HCT116 (cell line): ENCODE measurements at places on chromosomes 6 and 20. TPM values are rescaled to one million over a fixed set of nuclear protein-coding genes. Genes with fewer than 3 reads are reported as not detected.
A peak's percentile ranks its signal among the peaks of the same experiment; 100 is the strongest.

Gene BMP7
- total RNA-seq, result 7.0 TPM

Gene RSPH4A
- total RNA-seq, result 0.27 TPM

Gene DEF6
- total RNA-seq, result 40.4 TPM

Gene PARD6B
- total RNA-seq, result 41.3 TPM

- H3K27me3 ChIP-seq, result 0 out of 2 replicates have a peak, but pooled peaks cover 3% of the 10 kb centered on the region
- H3K4me1 ChIP-seq, result no peaks in the 10 kb centered on the region
- H3K4me3 ChIP-seq, result no peak overlapping the region
- H3K36me3 ChIP-seq, result no peaks in the 10 kb centered on the region
- no peak overlapping the region for H3K27ac ChIP-seq
These were observed 98.8 kb downstream of the YTHDF1 start for GRCh38 chr20:63117151-63117550.

GRCh38 chr20:37506152-37506725 lies 14.8 kb upstream of the NNAT start:
- no peak overlapping the region for H3K27ac ChIP-seq
- H3K27me3 ChIP-seq, result no peaks in the 10 kb centered on the region
- no peaks in the 10 kb centered on the region for H3K36me3 ChIP-seq
- no peak overlapping the region for H3K4me3 ChIP-seq

DNA sequence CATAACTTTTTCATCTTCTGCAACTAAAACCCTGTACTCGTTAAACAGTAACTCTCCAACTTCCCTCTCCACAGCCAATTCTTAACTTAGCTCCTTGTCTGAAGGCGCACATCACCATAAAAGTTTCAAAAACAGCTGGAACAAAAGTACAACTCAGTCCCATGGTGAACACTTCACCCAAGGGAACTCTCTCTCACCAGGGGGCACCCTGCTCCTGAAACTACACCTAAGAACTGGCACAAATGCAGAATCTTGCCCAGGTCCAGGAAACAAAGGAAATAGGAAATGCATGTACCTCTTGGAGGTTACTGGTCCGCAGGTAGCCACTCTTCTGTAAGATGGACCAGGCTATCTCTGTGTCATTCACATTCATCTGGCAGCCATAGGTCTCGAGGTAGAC lies 6.6 kb downstream of the CDK5RAP1 start:
- H3K27me3 ChIP-seq, result no peaks in the 10 kb centered on the region
- no peak overlapping the region for H3K27ac ChIP-seq
- H3K4me3 ChIP-seq, result no peak overlapping the region
- peaks cover 18% of the 10 kb centered on the region; the same call in 1 of the 2 replicates for H3K36me3 ChIP-seq
- DNase-seq, result no peak

DNA sequence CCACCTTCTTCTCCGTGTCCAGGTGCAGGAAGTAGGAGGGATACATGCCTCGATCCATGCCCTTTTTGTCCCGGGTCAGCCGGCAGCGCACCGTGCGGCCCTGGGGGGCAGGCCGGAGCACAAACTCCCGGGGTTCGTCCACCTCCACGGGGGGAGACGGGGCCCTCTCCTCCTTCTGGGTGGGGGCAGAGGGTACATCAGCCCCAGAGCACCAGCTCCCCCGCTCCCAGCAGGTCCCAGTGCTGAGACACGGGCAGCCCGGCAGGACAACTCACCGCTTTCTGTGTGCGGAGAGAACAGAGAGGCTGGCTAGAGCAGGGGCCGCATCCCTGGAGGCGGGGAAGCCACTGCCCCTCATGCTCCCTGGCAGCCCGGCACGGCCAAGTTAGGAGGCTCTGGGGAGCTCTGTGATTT lies 6.7 kb downstream of the TULP1 start:
- no peak overlapping the region for H3K27ac ChIP-seq
- H3K4me3 ChIP-seq, result no peak overlapping the region
- DNase-seq, result no peak
- no peaks in the 10 kb centered on the region for H3K27me3 ChIP-seq
- no peaks in the 10 kb centered on the region for H3K36me3 ChIP-seq

GRCh38 chr20:63352811-63353221 lies 8.3 kb downstream of the CHRNA4 start:
- no peaks in the 10 kb centered on the region for H3K4me1 ChIP-seq
- H3K36me3 ChIP-seq, result no peaks in the 10 kb centered on the region
- no peak for DNase-seq
- no peak overlapping the region for H3K27ac ChIP-seq
- no peaks in the 10 kb centered on the region for H3K27me3 ChIP-seq

DNA sequence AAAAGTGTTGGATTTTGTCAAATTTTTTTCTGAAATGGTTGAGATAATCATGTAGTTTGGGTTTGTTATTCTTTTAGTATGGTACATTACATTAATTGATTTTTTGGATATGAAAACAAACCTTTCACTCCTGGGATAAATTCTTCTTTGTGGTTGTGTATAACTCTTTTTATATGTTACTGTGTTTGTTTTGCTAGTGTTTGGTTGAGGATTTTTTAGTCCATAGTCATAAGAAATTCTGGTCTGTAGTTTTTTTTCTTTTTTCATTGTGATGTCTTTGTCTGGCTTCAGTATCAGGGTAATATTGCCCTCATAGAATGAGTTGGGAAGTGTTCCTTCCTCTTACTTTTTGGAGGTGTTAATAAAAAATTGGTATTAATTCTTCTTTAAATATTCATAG lies 122.2 kb upstream of the ATXN1 start:
- no peaks in the 10 kb centered on the region for H3K36me3 ChIP-seq
- H3K27me3 ChIP-seq, result no peaks in the 10 kb centered on the region; the same call in 1 of the 2 replicates
- DNase-seq, result no peak
- no peak overlapping the region for H3K4me3 ChIP-seq

- H3K27ac ChIP-seq, result no peak overlapping the region
- no peak for DNase-seq
- peaks cover 29% of the 10 kb centered on the region for H3K4me1 ChIP-seq
- H3K27me3 ChIP-seq, result no peaks in the 10 kb centered on the region
These were observed 65.7 kb downstream of the PYGB start for GRCh38 chr20:25313593-25313992.

DNA sequence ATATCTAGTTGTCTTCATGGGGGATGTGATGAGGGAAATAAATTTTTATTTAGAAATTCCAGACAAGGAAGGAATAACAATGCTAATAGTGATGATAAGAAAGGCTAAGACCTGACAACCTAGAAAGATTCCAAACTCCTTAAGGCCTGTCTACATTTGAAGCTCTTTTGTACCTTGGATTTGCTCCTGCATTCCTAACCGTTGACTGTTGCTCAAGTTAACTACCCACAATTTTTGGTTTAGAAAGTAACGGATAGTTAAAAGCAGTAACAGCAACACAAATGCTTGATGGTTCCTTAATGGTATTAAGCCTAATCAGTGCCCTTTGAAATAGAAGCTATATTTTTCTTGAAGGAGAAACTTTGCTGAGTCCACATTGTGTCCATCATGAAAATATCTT lies 52.9 kb downstream of the TRMT11 start:
- H3K4me3 ChIP-seq, result no peak overlapping the region
- DNase-seq, result no peak
- peaks cover 9% of the 10 kb centered on the region for H3K36me3 ChIP-seq
- no peaks in the 10 kb centered on the region for H3K27me3 ChIP-seq

GRCh38 chr6:42118162-42119001 lies 24.0 kb downstream of the C6orf132 start:
- H3K36me3 ChIP-seq, result no peaks in the 10 kb centered on the region
- H3K27me3 ChIP-seq, result no peaks in the 10 kb centered on the region
- DNase-seq, result no peak
- H3K27ac ChIP-seq, result peak overlapping the region; percentile 60

DNA sequence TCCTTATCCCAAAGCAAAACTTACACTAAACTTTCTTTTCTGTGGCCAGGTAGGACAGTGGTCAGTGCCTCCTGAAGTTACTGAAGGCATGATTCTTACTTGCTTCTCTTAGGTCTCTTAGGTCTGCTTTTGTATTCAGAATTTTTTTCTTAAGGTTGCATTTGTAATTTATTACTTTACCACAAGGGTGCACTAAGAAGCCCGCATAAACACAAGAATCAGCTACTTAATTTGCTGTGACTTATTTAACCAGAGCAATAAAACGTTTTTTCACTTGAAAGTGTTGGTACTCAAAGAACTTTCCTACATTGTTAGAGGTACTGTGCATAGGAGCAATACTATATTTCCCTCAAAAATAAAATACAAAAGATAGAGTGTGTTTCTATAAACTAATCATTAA lies 75.4 kb upstream of the LAMA2 start:
- no peak overlapping the region for H3K4me3 ChIP-seq
- H3K27ac ChIP-seq, result no peak overlapping the region
- H3K27me3 ChIP-seq, result no peaks in the 10 kb centered on the region
- no peaks in the 10 kb centered on the region for H3K4me1 ChIP-seq
- H3K36me3 ChIP-seq, result no peaks in the 10 kb centered on the region

- H3K27me3 ChIP-seq, result no peaks in the 10 kb centered on the region
- no peak overlapping the region for H3K4me3 ChIP-seq
- no peaks in the 10 kb centered on the region for H3K4me1 ChIP-seq
- DNase-seq, result no peak
- no peak overlapping the region for H3K27ac ChIP-seq
These were observed 9.8 kb downstream of the ZNF335 start for GRCh38 chr20:45962031-45962755.

GRCh38 chr6:89073014-89073620 lies 7.4 kb upstream of the PNRC1 start:
- no peak for DNase-seq
- no peaks in the 10 kb centered on the region for H3K36me3 ChIP-seq
- H3K4me3 ChIP-seq, result no peak overlapping the region
- H3K27ac ChIP-seq, result no peak overlapping the region

DNA sequence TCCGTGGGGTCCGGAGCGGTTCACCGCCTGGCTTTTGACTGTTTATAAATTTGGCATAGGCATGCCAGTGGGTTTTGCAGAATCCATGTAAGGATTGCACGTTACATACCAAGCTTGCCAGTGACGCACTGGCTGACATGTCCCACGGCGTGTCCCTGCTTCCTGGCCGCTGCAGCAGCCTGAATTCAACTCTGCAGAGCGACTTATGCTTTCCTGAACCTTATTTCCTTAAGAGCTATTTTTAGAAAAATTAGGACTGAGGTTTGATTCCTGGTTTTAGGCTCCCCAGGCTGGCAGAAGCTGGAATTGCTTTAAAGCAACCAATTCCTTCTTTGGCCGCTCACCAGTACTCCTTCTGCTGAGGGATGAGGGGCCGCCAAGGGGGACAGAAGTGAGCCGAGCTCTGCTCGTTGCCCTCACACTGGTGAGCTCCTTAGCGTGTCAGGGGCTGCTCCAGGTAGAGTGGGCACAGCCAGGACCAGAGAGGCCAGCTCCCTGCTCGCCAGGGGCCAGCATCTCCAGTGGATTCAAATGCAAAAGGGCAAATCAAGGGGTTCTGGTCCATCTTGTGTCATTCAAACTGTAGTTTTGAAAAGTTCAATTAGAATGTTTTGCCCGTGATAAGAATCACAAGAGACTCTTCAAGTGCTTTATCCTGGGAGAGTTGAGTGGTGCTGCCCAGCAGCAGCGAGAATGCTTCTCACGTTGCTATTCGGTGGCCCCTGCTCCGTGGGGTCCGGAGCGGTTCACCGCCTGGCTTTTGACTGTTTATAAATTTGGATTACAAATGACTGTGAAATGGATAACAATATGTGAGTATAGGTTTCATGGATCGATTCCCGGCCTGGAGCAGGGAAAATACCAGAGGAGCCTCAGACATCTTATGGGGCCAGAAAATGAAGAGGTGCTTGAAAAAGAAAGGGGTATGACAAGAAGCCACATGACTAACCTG lies 17.5 kb upstream of the IRF4 start:
- no peak for DNase-seq
- no peak overlapping the region for H3K4me3 ChIP-seq
- H3K27ac ChIP-seq, result no peak overlapping the region

DNA sequence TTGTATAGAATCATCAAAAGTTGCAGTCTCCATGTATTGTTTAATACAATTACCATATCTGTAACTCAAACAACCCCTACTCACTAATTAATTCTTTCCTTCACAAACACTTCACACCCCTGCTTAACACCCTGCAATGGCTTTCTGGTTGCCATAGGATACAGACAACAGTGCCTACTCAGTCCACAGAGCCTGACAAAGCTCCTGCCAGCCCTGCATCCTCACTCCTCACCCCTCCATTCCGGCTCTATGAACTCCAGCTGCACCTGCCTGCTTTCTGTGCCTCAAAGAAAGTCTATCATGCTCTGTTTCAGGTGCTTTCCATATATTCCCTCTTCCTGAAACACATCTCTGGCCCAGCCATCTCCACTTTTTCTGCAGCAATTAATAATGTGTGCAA lies 253.4 kb downstream of the HACE1 start:
- H3K4me1 ChIP-seq, result no peaks in the 10 kb centered on the region
- no peak overlapping the region for H3K27ac ChIP-seq
- no peak overlapping the region for H3K4me3 ChIP-seq
- H3K36me3 ChIP-seq, result no peaks in the 10 kb centered on the region
- no peak for DNase-seq
- H3K27me3 ChIP-seq, result no peaks in the 10 kb centered on the region

DNA sequence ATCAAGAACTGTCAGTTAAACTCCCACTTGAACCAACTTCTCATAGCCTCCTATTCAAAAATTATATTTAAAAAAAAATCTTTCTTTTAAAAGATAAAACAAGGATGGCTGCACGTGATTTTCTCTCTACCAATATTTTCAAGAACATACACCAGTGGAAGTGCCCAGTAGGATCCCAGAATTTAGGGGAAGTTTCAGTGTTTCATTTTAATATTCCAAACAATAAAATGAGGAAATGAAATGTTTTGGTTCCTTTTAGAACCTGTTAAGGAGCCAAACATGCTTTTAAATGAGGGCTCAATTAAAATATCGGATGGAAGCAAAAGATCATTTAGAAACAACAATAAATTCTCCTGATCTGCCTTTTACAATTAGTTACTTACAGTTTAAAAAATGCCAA lies 26.4 kb upstream of the PRELID3B start:
- H3K36me3 ChIP-seq, result no peaks in the 10 kb centered on the region
- DNase-seq, result no peak
- peaks cover 20% of the 10 kb centered on the region for H3K27me3 ChIP-seq
- peaks cover 7% of the 10 kb centered on the region for H3K4me1 ChIP-seq
- no peak overlapping the region for H3K27ac ChIP-seq

- peak within 1 kb of the TSS; percentile 1; the same call in 1 of the 2 replicates for H3K27ac ChIP-seq
- H3K36me3 ChIP-seq, result no peaks in the 10 kb centered on the region
- no peak for DNase-seq
- no peak within 1 kb of the TSS for H3K4me3 ChIP-seq
- peaks cover 10% of the 10 kb centered on the region; the same call in 1 of the 2 replicates for H3K4me1 ChIP-seq
These were observed at the start of gene CFB for GRCh38 chr6:31945507-31946369. Gene CFB, plus strand, starts transcription at chr6:31946095. Its CDS starts 127 bp downstream, at chr6:31946222.

DNA sequence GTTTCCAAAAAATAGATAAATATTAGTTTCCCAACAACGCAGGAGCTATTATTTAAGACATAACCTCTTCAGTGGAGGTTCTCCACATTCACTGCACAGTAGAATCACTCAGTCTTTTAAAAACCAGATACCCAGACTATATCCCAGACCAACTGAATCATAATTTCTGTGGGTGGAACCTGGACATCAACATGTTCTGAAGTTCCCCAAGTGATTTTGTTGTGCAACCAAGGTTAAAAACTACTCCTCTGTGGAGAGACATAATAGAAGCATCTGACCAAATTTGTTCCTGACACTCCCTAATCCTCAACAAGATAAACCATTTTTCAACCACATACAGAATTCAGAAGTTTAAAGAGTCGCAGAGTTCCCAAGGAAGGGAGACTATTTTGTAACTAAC lies 42.3 kb downstream of the STK38 start:
- no peak for DNase-seq
- no peak overlapping the region for H3K4me3 ChIP-seq
- no peak overlapping the region for H3K27ac ChIP-seq
- no peaks in the 10 kb centered on the region for H3K4me1 ChIP-seq
